ENCODE measurements at places on chromosomes 12 and 14.

DNA sequence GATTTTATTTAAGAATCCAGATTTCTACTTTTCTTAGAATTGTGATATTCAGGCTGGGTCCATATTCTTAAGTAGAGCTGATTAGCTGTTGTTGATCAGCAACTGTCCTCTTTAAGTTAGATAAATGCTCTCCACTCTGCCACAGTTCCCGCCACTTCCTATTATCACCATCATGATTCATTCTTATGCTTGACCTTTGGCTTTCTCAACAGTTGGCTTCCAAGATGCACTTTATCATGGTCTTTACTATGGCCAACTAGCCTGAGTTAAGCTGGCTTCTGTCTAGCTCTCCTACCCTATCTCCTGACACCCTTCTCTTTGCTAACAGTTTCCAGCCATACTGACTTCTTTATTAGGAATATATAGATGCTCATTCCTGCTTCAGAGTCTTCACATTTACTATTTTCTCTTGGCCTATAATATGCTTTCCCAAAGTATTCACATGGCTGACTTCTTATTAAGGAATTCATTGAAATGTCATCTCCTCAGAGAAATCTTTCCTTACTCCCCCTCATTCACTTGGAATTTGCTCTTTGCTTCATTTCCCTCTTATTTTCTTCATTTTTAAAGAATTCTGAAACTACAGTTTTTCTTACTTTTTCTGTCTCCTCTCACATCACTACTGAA lies 149.0 kb upstream of the IGF1 start:
- DNase-seq, result no peak

- no peak for DNase-seq
These were observed 69.0 kb upstream of the BMP4 start for GRCh38 chr14:54025661-54026060.

DNA sequence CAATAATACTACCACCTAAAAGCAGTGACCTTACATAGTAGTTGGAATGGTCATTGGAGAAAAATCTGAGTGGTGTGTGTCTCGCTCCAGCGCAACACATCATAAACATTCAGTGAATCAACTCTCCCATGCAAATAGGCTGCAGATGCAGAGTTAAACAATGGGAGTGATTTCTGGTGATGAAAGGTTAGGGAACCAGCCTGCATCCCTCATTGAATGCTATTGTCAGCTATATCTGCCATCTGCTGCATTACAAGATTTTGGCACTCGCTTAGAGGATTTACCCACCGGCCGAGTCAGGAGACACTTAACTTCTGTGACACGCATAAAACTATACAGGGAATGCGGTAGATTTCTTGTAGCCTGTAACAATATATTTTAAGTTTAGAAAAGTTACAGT lies 900.9 kb downstream of the FLRT2 start:
- DNase-seq, result no peak

DNA sequence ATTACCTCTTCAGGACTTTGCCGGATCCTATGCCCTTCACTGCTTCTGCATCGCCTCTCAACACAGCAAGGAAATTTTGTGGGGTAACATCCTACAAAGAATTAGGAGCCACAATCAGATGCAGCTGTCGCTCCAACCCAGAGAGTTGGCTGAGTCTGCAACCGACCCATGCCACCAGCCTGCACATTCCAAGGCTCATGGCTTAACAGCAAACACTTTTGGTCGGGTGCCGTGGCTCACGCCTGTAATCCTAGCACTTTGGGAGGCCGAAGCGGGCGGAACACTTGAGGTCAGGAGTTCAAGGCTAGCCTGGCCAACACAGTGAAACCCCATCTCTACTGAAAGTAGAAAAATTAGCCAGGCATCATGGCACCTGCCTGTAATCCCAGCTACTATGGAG lies 32.3 kb downstream of the LGMN start:
- DNase-seq, result no peak

DNA sequence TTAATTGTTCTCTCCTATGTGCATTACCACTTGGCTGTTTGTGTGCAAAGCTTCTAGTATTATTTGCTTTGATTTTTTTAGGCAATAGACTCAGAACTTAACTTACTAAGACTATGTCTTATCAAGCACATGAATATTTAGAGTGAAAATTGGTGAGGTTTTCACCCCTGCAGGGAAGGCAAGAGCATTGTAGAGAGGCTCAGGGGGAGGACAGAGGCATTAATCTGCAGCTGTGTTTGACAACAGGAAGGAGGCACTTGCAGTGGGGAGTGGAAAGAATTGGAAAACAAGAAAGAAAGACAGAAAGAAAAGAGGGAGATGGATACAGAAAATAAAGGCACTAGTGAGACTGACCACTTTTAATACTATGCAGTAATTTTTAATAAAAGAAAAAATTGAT lies 431.6 kb downstream of the PDZRN4 start:
- no peak for DNase-seq

All from right atrium auricular region (tissue), 2 donors.